Stimulated activated CD4-positive, alpha-beta T cell treated with anti-CD3 and anti-CD28 coated beads, Interleukin-15, amount 100 ng/mL, for 1 hour (primary cell): ENCODE measurements at places on chromosomes 3 and 15.

DNA sequence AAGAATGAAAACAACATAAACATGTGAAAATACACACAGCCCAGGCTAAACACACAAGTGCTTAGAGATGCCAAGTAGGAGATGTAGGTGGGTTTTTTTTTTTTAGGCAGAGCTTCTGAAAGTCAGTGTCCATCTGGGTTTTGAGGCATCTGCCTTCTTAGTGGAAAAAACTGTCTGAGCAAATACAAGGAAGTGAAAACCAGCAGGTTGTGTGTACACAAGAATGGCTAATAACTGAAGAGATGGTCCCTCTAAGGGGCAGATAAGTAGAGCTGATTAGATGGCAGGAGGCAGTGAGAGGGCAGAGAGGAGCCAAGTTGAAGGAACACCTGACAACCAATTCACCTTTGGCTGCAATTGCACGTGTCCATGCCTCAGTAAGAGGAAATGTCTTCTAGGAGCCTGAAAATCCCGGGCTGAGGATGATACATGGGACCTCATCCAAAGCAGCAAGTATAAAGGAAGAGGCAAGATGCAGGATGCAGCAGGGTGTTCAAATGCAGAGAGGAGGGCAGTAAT, 34.9 kb downstream of the CYP19A1 start:
- DNase-seq, result no peak

GRCh38 chr15:65375871-65376607, 1.8 kb downstream of the IGDCC3 start:
- DNase-seq, result no peak

DNA sequence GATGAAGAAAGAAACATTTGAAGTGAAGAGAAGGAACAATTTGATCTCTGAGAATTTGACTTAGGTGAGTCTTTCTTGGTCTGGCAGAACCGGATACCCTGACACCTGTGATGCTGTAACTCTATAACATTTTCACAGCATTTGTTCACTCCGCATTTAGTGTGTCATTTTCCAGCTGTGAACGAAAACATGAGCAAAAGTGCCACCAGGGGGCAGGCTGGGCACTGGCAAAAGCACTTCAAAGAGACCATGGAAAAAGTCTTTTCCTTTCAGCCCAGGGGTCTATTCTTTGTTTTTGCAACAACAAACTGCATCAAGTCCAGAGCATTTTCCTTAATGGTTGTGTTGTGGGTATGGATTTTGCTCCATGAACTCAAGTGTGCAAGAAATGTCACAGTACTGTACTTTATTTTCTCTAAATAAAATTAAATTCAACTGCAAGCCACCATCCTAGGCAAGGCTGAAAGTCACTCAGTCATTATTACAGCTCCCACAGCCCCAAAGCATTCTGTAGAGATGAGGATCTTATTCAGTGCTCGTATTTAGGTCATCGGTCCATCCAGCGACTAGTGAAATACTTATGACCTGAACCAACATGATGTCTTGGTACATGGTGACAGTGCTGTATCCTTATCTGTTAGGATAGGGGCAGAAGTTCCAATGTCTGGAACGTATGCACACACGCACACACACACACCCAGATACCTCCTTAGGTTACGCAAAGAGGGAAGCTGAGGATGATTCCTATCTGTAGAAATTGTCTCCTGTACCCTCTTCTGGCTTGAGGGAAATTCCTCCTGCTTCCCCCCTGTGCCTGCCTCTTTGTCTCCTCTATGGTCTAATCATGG, 125.5 kb downstream of the GADL1 start:
- peak; percentile 29 for DNase-seq

- DNase-seq, result no peak
These were observed 75.5 kb downstream of the DLG1 start for GRCh38 chr3:197222937-197223370.

- no peak for DNase-seq
These were observed 17.2 kb downstream of the RAD18 start for GRCh38 chr3:8945890-8946600.

GRCh38 chr3:86029590-86029989, 961.4 kb downstream of the VGLL3 start:
- DNase-seq, result no peak

- no peak for DNase-seq
These were observed 374.3 kb upstream of the TGFBR2 start for GRCh38 chr3:30232142-30232541.

DNA sequence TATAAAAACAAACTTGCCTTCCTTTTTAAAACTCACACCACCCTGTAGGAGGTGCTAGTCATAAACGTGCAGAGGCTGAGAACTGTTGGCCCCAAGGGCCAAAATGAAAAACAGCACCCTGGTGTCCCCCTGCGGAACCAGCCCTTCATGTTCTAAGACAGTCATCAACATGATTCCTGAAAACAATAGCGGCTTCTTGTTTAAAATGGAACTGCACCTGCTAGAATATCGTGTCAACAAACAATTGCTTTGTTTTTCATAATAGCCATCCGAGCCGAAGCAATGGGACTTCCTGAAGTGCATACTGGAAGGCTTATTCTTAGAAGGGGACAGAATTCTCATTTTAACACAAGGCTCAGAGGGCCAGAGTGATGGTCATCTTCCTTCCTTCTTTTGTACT, 43.7 kb downstream of the MECOM start:
- DNase-seq, result no peak

- DNase-seq, result no peak
These were observed 83.4 kb downstream of the AQR start for GRCh38 chr15:34886134-34886533.

DNA sequence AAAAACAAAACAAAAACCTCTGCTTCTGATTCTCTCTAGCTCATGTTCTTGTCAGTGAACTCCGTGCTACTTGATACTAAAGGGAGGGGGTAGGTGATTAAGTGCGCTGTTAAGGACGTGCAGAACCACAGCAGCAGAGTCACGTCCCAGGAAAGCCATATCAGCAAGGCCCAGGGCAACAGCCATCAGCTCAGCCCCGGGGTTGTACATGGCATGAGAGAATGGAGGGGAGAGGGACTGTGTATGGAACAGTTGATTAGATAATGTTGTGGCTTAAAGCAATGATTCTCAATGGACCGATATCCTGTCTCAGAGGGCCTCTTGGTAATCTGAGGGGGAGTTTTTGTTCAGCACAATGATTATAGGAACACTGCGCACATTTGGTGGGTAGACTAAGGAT, 27.6 kb downstream of the C2CD4A start:
- no peak for DNase-seq

DNA sequence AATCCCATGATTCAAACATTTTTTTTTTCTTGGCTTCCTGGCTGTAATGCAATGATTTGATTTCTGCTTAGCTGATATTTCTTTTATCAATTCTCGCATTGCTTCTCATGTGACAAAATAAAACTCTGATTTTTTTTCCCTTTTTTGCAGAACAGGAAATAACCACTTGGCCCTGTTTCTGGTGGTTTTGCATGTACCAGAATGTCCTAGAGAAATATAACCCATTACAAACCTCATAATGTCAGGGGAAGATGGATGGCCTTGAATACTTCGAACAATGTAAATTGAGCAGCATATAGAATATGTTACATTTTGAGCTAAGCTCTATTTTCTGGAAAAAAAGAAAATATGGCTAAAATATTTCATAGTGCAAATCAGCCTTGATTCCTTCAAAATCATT, 275.6 kb downstream of the RAP2B start:
- no peak for DNase-seq

DNA sequence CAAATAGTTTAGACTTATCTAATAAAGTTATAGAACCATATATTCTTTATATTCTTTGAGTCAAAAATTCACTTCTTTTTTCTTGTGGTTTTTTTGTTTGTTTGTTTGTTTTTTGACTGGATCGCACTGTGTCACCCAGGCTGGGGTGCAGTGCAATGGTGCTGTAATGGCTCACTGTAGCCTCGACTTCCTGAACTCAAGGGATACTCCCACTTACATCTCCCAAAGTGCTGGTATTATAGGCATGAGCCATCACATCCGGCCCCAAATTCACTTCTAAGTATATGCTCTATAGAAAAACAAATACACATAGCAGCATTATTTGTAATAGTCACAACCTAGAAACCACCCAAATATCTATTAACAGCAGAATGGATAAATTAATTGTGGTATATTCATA, 13.7 kb upstream of the SLTM start:
- DNase-seq, result no peak

GRCh38 chr3:31533169-31534064, 692 bp downstream of the STT3B start:
- peak; percentile 45 for DNase-seq

- peak; percentile 35 for DNase-seq
These were observed 513 bp downstream of the CLASP2 start for GRCh38 chr3:33717616-33717865.

DNA sequence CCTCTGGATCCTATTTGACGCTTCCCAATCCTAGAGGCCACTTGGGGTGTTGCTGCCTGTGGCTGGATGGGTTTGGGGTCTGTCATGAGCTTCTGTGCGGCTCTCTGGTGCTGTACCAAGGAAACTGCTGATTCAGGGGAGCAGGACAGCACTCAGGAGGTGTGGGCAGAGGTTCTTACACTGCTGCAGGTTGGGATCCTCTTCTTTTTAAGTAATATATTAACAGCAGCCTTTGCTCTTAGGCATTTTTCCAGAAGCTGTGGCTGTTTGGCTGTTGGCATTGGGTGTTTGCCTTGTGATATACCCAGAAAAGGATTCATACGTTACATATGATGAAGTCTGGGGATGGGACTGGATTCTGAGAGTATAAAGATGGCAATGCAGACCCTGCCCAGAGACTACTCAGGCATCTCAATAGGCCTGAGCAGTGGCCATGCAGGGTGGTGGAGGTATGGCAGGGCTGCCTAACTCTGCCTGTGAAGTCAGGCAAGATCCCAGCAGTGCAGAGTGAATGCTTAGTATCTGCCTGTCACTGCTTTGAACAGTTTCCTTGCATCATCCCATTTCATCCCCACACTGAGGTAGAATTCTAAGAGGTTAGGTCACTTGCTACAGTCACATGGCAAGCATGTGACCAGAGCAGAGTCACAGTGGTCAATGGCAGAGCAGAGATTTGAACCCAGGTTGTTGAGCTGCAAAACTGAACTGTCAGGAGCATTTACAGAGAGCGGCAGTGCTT, 3.9 kb downstream of the ABHD6 start:
- no peak for DNase-seq

GRCh38 chr15:63915209-63915872, 81.6 kb upstream of the HERC1 start:
- DNase-seq, result no peak

- no peak for DNase-seq
These were observed 63.3 kb upstream of the SEC61A1 start for GRCh38 chr3:127988770-127989557.

DNA sequence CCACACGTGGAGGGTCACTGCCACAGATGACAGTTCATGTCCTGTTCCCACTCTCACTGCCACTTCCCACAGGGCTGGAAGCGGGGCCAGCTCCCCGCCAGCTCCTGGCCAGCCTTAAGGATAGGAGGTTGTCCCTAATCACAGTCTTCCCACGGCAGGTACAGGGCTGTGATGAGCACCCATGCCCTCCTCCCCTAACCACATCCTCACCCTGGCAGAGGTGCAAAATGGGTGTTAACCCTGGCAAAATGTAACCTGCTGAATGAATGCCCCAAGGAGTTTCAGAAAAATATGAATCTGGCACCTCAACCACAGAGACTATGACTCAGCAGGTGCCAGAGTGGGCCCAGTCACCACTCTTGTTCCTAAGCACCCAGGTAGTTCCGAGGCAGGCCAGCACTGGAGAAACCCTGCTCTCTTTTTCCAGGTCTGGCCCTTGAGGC, 185.1 kb upstream of the TPM1 start:
- no peak for DNase-seq

- no peak for DNase-seq
These were observed 29.6 kb downstream of the LRRC3B start for GRCh38 chr3:26652164-26652563.

DNA sequence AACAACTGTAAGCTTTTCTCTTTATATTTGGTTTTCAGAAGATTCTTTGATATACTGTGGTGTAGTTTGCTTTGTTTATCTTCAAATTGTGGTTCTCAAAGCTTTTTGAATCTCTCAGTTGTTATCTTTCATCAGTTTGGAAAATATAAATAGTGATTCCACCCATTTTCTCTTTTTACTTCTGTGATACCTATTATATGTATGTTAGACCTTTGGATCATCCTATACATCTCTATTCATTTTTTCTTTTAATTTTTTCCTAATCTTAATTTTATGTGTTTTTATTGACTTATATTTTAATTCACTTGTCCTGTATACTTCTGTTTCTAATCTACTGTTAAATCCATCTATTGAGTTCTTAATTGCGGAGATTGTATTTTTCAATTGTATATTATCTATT, 160.7 kb upstream of the COL8A1 start:
- no peak for DNase-seq

- no peak for DNase-seq
These were observed 40.6 kb upstream of the ADCY5 start for GRCh38 chr3:123489400-123490004.
